Colonic mucosa (tissue), 4 donors: ENCODE measurements at places on chromosomes 3 and 15. TPM values are rescaled to one million over a fixed set of nuclear protein-coding genes. Genes with fewer than 3 reads are reported as not detected.

DNA sequence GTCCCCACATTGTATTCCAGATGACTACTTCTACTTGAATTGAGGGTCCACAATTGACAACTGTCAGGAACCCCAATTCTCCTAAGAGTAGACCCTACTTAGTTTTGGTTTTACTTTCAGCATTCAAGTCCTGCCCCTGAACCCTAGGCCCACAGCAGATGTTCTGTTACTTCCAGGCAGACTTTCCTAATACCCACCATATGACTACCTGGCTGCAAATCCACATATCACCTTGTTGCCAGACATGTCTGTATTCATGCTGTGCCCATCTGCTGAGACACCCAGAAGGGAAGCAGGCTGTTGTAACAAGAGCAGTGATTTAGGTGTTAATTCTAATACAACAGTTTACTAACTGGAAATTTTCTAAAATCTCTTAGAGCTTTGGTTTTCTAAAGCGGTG, 235.1 kb upstream of the CCDC54 start:
- no peak for DNase-seq

FAM43A gene
- 10.2 TPM for total RNA-seq

DNA sequence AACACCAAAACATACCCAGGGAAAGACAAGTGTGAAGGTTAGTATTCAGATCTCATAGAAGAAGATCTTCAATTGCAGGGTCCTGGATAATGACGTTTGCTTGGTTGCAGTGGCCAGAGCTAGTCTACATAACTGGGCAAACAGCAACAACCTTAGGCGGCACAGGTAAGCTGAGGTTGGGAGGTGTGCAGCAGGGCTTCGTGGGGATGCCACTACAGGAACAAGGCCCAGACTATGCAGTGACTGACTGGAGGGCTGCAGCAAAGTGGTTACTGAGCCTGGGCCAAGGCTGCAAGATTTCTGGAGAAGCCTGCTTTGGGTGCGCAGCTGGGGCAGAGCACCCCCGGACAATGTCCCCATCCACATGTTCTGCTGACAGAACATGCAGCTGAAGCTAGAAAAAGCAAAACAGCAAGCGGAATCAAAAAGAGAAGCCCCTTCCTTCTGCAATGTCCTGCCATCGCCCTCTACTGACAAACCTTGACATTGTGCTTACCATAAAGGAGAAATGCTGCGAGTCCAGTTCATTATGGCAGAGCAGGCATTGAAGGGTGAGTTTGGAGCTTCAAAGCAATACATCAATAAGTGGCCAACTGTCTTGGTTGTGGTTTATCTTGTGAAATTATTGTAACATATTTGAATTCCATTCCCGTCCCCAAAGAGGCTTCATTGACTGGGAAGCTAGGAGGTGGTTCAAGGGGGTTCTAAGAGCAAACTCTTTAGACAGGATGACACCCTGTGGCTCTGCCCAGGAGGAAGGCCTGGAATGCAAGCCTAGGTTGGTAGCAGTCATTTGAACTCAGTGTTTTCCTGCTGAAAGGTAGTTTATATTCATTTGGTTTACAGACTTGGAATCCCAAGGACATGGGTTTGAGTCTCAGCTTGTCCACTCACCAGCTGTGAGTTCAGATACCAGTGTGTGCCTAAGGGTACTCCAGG, 217.0 kb downstream of the PDCD6IP start:
- DNase-seq = no peak

RASGRP1 gene
- 0.96 TPM for total RNA-seq

GRCh38 chr3:5948084-5948483, 760.6 kb downstream of the EDEM1 start:
- DNase-seq = no peak

- no peak for DNase-seq
Observed at GRCh38 chr3:160968761-160969160, 136.4 kb downstream of the B3GALNT1 start.

DNA sequence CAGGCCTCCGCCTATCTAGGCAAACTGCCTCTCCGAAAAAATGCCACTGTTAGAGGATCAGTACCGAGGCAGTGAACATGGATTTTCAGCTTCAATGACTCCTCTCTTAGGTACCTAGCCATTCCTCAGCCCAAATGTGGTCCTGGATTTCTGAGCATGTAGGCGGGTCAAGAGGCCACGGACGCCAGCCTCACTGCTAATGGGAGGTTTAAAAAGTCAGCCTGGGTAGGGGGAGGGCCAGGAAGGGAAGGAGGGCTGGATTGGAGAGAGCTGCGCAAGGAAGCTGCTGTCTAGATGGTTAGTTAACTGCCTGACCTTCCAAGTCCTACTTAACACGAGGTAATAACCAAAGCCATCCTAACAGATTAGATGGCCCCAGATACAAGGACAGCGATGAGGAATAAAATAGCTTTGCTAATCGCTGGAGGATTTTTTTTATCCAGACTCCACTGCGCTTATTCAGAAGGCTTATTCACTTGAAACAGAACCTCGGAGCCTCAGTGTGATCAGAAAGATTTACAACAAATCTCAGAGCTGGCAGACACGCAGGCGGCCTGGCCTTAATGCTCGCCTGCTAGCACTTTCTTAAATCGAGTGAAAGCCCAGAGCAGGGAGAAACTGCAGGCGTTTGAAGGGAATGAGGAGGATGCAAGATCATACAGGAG, 34.3 kb downstream of the TLE3 start:
- DNase-seq = no peak

DNA sequence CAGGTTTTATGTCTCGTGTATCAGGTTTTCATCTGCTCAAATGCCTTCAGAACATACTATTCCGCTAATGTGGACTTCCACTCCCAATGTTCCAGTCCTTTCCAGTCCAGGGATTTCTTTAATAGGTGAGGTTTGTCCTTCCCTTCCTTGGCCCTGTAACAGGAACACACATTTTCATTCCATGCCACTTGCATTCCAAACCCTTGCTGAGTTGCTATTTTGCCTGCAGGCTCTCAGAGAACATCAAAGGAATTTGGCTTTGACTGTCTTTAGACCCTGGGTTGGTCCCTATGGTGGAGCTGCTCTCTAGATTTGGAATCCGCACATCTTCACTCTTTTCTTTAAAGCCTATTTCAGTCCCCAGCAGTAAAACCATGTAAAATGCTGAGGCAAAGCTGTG, 12.3 kb upstream of the ALCAM start:
- DNase-seq = no peak

NSUN3 gene
- total RNA-seq = 18.8 TPM

- DNase-seq = no peak
Observed at GRCh38 chr15:45867281-45867680, 232.5 kb downstream of the SQOR start.

C3orf70 gene
- total RNA-seq = 8.4 TPM

GRCh38 chr3:45134758-45135521, 11.2 kb downstream of the CDCP1 start:
- DNase-seq = no peak

ADPRH gene
- total RNA-seq = 3.3 TPM

DNA sequence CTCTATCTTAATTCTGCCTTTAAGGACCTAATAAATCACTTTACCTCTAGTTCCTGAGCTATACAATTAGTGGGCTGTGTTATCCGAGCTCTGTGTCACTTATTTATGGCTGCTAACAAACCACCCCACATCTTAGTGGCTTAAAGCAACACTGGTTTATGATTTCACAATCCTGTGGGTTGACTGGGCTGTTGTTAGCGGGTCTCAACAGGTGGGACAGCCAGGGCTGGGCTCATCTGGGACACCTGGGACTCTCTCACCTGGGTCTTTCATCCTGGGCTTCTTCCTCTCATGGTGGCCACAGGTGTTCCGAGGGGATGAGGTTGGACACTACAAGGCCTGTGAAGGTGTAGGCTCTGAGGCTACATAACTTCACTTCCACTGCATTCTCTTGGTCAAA, 35.8 kb upstream of the CHST2 start:
- no peak for DNase-seq
